ENCODE measurements at places on chromosomes 16 and 17.

DNA sequence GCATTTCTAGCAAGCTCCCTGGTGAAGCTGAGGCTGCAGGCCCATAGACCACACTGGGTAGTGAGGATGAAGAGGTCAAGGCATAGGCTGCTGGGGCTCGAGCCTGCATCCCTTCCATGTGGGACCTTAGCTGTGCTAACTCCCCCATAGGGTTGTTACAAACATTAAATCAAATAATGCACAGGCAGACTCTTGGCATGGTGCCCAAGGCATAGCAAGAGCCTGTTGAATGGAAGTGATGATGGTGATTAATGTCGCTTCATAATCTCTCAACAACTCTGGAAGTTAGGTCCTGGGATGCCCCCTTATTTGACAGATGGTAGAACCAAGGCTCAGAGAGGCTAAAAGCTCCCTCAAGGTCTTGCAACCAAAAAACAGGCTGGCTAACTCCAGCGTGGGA lies 283.9 kb upstream of the EEF2KMT start:
- DNase-seq, result no peak

- no peak for DNase-seq
These were observed 15.6 kb upstream of the PDK2 start for GRCh38 chr17:50079334-50080095.

GRCh38 chr16:12609937-12610699 lies 193.6 kb downstream of the CPPED1 start:
- peak; percentile 57 for DNase-seq

DNA sequence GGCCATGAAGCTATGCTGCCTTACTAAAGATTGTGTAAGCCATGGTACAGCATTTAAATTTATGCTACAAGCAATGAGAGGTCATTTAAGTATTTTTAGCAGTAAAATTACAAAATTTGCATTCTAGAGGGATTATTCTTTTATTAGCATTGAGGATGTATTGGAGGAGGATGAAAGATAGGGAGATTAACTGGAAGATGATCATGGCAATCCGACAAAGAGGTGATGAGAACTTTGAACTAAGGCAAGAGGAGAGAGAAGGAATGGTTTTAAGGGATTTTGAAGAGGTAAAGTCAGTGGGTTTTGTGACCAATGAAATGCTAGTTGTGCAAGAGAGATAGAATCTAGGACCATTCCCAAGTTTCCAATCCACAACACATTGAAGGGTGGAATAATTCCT lies 129.9 kb downstream of the SNX11 start:
- no peak for DNase-seq

GRCh38 chr16:57283214-57283958 lies 1.1 kb downstream of the PLLP start:
- DNase-seq, result no peak

DNA sequence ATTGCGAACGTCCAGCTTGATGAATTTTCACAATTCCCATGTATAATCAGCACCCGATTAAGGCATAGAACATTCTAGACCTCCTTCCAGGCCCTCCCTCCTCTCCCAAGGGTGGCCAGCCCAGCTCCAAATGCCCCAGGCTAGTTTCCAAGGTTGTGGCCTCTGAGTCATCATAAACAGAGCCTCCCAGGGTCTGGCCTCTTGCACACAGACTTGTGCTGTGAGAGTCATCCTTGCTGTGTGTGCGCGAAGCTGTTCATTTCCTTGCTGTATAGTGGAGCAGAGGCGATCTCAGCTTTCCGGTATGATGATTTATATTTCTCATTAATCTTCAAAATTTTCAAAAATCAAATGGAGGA lies 20.5 kb upstream of the JPH3 start:
- peak; percentile 98 for DNase-seq

Data from iris pigment epithelial cell (primary cell).